ENCODE measurements at places on chromosomes 7 and 10. TPM values are rescaled to one million over a fixed set of nuclear protein-coding genes. Genes with fewer than 3 reads are reported as not detected.

Gene SHH
- total RNA-seq, result not detected

Gene SH2D4B
- 0.40 TPM for total RNA-seq

DNA sequence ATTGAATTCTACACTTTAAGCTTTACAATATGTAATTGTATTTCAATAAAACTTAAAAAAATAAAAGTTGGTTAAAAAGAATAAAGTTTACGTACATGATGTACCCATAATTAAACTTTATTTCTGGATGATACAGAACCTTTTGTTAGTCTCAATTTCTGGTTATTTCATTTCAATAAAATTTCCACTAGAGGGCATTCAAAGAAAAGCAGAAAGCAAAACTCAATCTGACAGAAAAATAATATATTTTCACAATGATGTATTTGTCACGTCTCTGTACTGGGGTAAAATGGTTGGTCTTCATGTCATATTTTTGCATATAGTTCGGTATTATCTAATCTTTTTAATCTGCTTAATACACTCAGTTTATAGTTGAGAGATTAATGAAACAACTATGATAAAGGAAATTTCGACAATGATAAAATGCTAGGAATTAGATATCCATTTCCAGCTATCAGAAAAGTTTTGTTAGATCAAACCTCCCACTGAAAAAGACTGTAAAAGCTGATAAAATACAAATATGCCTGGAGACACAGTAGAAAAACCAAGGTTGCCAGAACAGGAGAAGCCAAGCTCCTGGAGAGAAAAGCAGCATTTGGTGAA is 27.4 kb downstream of the ASZ1 start:
- H3K27me3 ChIP-seq, result no peaks in the 10 kb centered on the region
- no peak for DNase-seq
- H3K27ac ChIP-seq, result no peak overlapping the region
- no peaks in the 10 kb centered on the region for H3K36me3 ChIP-seq

DNA sequence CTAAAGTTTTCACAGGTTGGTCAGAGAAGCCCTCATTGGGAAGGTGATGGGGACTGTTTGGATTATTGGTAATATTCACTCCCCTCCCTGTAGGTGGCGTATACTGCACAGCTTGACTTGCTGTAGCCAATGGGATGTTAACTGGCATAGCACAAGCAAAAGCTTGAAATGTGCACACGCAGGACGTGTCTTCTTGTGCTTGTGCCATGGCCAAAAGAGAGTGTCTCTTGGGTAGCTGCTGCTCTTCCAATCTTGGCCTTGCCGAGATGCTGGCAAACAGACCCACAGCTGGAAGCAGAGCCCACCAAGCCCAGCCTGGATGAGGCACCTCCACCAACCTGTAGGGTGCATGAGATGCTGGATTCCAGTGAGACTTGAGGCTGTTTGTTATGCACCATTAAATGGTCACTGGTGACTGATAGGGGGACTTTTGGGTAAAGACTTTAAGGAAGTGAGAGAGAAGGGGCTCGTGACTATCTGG is 266.0 kb downstream of the GRID1 start:
- H3K36me3 ChIP-seq, result no peaks in the 10 kb centered on the region
- no peaks in the 10 kb centered on the region for H3K27me3 ChIP-seq
- H3K4me1 ChIP-seq, result no peaks in the 10 kb centered on the region
- H3K4me3 ChIP-seq, result no peak overlapping the region

DNA sequence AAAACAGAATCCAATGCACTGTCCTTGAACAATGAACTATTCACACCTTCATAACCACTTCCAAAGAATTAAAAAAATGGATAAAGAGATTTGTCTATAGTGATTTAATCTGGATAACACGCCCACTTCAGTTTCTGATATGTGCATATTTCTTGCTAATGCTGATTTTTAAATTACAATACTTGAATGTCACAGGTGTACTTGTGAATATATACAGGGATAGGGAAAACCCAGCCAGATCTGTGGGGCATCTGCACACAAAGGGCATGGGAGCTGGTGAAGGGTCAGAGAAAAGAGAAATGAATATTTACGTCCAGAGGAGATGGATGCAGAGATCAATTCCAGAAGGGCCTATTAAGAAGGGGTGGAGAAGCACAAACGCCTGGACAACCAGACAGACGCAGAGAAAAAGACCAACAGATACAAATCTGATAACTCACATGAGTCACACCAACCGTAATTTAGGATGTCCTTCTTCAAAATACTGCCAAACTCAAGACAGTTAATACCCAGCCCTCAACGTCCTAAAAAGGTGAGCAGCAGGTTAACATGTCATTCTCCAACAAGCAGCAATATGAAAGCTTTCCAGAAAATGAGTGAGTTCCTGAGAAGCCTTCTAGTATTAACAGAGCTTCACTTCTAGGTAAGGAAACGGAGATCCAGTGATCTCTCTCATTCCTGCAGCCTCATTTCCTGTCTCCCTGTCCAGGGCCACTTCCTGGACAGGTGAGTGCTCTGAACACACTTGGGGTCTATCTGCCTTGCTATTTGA is 41.9 kb downstream of the PIP4K2A start:
- H3K27ac ChIP-seq, result no peak overlapping the region
- H3K27me3 ChIP-seq, result no peaks in the 10 kb centered on the region

- no peak for DNase-seq
- no peak overlapping the region for H3K4me3 ChIP-seq
- no peaks in the 10 kb centered on the region for H3K36me3 ChIP-seq
- no peak overlapping the region for H3K27ac ChIP-seq
- H3K27me3 ChIP-seq, result no peaks in the 10 kb centered on the region
- no peaks in the 10 kb centered on the region for H3K4me1 ChIP-seq
Observed at GRCh38 chr10:109173121-109173520, 750.2 kb downstream of the XPNPEP1 start.

- no peak overlapping the region for H3K4me3 ChIP-seq
- no peaks in the 10 kb centered on the region for H3K36me3 ChIP-seq
- no peaks in the 10 kb centered on the region for H3K4me1 ChIP-seq
- H3K27ac ChIP-seq, result no peak overlapping the region
Observed at GRCh38 chr7:135690566-135690965, 28.3 kb downstream of the STMP1 start.

All from uterus (tissue), 4 donors.